ENCODE measurements at places on chromosomes 2 and 18.

DNA sequence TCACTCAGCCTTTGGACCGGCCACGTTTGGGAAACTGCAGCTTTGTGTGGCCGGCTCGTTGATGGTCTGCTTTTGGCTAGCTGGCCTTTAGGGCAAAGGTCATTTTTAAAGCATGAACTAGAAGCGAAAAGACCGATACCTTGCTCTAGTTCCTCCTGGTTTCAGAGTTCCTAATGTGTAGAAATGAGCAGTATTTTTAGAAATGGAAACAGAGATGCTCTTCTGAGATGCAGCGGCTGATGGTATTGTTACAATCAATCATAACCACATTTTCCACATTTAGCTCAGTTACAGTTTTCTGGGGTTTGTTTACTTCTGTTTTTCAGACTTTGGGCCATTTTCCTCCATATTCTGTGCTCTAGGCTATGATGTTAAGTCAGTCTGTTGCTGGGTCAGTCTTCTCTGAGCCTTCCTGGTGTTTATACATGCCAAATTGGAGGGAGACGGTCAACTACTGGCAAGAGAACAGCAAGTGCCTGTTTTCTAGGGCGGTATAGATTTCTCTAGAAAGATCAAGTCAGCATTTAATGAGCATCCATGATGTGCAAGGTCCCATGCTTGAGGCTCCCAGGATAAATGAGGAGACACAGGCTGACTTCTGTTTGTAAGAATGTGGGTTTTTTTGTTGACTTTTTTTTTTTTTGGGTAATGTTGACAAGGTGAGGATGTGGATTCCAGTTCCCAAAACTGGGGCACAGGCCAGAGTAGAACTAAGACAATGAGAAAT lies 28.0 kb downstream of the RNF144A start:
- no peak for DNase-seq

DNA sequence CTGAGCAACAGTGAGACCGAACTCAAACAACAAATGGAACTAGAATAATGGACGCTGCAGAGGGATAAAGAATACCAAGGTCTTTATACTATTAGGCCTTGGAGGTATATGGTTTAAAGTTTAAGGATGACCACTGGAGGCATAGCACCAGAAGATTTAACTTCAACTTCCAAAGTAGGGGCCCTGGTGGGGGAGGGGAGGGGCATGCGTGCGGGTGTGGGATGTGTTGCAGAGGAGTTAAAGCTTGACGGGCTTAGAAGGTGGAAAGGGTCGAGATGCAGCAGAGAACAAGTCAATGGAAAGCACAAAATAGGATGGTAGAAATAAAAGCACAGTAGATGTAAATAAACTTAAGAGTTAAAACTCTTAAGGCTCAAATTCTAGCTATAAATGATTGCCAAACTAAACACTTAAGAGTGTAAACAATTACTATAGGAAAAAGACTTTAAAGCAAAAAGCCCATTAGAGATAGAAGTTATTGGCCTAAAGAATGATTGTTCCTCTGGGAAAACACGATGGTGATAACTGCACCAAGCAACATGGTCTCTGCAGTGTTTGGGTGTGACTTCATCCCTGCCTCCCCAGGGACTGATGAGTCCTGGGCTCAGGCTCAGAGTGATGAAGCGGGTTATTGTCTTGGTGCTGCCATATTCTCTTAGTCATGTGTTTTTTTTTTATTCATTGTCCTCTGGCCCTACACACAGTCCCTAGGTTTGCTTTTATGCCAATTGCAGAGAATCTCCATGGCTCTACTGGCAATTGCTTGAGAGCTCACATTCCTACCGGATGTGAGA lies 13.0 kb downstream of the RRM2 start:
- no peak for DNase-seq

DNA sequence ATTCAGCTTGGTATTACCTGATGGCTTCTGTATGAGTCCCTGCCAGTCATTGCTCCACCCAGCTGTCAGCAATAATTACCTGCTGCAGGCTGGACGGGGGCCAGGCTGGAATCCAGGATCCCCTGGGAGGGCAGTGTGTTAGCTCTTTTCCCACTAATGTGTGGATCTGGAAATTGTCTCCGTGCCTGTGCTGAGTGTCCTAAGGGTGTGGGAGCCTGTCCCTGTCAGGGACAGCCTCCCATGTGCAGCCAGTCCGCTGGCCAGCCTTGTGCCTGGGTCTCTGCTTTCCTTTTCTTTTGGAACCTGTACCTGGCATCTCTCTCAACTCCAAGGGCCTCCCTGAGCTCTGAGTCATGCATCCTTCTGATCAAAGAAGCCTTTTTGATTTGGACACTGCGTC lies 107.2 kb upstream of the SPRED2 start:
- DNase-seq, result no peak

GRCh38 chr2:140586379-140586778 lies 1544.4 kb downstream of the LRP1B start:
- no peak for DNase-seq

GRCh38 chr2:205687641-205687956 lies 5.3 kb downstream of the NRP2 start:
- DNase-seq, result no peak

DNA sequence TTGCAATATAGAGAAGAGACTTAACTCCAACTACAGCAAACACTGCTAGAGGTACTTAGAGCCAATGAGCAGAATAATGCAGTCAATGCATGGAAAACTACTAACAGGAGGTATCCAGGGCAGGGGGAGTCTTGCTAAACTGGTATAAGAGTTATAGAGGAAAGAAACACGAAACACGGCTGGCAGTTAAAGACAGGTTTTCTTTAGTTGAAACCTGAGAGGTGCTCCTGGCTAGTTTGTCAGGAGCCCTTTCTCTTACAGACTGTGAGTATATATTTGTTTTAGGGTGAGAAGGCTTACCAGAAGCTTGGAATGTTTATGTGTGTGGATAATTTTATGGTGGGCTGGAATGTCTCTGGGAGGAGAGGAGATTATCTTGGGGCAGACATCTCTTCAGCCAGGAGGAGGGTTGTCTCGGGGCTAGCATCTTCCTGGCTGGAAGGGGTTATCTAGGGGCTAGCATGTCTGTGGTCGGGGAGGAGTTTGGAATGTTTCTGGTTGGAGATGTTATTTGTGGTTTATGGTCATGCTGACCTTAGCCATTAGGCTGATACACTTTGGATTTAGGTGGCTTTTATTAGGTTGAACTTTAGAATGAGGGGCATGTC lies 1048.8 kb downstream of the DPP10 start:
- DNase-seq, result no peak

DNA sequence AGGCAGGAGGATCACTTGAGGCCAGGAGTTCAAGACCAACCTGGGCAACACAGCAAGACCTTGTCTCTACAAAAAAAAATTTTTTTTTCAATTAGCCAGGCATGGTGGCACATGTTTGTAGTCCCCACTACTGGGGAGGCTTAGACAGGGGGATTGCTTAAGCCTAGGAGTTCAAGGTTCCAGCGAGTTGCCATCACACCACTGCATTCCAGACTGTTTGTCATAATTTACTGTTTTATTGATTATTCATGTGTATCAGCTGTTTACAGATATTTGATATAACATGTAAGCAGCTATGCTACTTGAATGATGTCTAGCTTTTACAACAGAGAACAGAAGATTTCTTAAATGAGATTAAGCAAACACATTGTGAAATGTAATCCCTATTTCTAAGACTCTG lies 35.3 kb downstream of the DSG2 start:
- no peak for DNase-seq

GRCh38 chr2:241049739-241050623 lies 51.6 kb downstream of the SNED1 start:
- DNase-seq, result no peak

DNA sequence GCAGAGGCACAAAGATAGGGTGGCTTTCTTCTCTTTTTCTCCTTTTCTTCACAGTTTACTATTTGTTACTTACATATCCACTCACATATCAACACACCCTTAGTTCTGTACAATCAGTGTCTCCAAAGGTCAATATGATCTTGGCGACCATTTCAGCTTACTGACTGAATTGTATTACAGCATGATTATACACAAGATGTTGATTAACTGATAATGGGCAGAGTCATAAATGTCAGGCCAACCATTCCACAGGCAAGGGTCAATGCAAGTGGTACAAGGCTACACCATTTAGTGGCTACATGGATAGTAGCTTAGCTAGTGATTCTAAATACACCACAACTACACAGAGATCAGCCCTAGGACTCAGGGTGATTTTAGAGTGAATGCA lies 20.4 kb upstream of the SP3 start:
- DNase-seq, result no peak

- no peak for DNase-seq
Observed at GRCh38 chr2:235607546-235608199, 113.8 kb downstream of the AGAP1 start.

GRCh38 chr2:118922254-118922653 lies 19.7 kb upstream of the MARCO start:
- DNase-seq, result no peak

GRCh38 chr2:150426315-150426714 lies 61.2 kb downstream of the RND3 start:
- no peak for DNase-seq

GRCh38 chr18:56637711-56638231 lies 621 bp downstream of the TXNL1 start:
- DNase-seq, result no peak

DNA sequence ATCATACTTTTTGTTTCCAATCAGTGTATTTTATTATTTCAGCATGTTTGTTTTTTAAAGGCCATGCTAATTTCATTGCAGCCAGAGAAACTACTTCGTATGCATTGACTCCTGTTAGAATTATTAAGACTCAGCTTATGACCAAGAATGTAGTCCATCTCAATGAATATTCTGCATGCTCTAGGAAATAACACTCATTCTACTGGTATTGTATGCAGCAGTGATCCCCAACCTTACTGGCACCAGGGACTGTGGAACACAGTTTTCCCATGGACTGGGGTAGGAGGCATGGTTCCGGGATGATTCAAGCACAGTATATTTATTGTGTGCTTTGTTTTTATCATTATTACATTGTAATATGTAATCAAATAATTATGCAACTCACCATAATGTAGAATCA lies 356.9 kb downstream of the DSEL start:
- no peak for DNase-seq

DNA sequence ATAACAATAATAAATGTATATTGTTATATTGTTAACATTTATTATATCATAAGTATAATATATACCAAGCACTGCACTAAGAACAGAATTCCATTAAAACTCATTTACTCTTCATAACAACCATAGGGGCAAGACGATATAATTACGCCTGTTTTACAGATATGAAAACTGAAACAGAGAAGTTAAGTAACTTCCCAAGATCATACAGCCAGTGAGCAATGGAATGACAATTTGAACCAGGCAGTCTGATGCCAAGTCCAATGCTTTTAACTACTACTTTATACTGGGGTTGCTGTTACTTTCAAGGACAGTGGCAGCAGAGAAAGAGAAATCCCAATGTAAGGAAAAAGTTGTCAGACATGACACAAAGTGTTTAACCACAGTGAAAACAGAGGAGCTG lies 338.8 kb upstream of the ID2 start:
- no peak for DNase-seq

- DNase-seq, result no peak
Observed at GRCh38 chr2:10778724-10779115, 33.9 kb downstream of the PDIA6 start.

- DNase-seq, result no peak
Observed at GRCh38 chr2:223929571-223930102, 15.5 kb downstream of the WDFY1 start.

DNA sequence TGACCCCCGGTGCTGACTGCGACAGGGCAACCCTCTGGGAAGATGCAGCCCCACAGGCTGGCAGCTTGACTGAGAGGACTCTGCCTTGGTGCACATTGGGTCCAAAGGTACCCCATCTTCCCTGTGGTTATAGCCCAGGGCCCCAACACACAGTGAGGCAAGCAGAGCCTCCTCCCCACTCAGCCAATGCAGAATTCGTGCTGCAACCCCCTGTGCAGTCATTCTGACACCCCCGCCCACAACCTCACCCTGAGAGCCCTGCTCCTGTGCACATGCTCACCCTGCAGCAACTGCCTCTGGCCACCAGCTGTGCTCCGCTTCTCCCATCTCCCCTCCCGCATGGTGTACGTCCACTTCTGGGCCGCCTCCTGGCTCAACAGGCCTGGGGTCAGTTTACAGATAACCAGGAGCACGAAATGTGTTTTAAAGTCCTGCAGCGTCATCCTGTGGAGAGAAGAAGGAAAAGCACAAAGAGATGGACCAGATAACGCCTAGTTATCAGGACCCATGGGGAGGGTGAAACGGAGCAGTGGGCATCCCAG lies 24.4 kb downstream of the CAPN14 start:
- no peak for DNase-seq

GRCh38 chr2:234378440-234378839 lies 118.4 kb downstream of the ARL4C start:
- DNase-seq, result no peak

DNA sequence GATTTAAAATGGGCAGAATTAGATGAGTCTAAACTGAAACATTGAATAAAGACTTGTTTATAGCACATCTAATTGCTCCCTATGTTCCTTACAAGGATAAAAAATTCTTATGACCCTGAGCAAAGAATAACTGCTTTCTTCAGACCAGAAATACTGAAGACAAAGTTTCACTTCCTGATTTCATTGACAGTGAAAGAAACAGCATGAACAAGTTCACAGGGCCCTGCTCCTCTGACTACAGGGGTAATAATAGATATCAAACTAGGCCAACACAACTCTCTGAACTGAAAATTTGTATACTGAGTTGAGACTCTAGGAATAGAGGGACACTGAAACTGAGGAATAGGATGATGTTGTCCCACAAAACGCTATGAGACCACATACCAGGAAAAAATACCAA lies 1383.3 kb upstream of the CDH2 start:
- no peak for DNase-seq

DNA sequence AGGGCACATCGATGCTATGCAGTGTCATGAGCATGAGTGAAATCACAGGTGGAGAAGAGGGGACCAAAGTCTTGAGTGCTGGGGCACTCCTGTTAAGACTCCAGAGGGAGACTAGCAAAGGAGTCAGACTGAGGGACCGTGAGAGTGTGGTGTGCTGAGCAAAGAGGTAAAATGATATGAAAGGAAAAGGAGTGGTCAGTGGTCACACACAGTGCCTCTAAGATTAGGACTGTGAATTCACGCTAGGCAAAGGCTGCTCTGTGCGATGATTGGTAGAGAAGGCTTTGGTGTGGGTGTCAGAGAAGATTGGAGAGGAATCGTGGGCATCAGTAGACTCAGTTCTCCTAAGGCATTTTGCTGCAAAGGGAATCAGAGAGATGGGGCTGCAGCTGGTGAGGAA lies 12.8 kb downstream of the SOCS6 start:
- DNase-seq, result no peak

DNA sequence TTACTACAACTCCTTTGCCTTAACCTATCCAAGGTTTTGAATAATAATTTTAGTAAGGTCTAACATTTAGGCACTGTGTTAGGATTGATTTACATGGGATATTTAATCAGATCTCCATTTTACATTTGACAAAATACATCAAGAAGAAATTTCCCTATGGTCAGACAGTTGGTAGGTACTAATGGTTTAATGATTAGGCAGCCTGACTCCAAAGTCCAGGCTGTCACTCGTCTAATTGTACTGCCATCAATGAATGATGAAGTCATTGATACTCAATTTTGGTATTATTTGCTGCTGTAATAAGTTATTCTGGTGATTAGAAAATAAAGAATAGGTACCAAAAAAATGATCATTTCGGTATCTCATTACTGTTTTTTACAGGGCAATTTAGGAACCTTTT lies 14.1 kb downstream of the BBS5 start:
- DNase-seq, result no peak
